ENCODE measurements at places on chromosomes 5 and 9.
A peak's percentile ranks its signal among the peaks of the same experiment; 100 is the strongest.

DNA sequence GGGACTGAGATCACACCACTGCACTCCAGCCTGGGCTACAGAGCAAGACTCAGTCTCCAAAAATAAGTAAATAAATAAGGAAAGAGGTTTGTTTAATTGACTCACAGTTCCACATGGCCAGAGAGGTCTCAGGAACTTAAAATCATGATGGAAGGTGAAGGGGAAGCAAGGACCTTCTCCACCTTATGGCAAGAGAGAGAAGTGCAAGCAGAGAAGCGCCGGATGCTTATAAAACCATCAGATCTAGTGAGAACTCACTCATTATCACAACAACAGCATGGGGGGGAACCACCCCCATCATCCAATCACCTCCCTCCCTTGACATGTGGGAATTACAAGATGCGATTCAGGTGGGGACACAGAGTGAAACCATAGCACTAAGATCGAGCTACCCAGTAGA is 22.8 kb upstream of the RGMB start:
- no peak for DNase-seq

- no peak for DNase-seq
Measured at GRCh38 chr9:99881769-99882168, 24.7 kb upstream of the STX17 start.

DNA sequence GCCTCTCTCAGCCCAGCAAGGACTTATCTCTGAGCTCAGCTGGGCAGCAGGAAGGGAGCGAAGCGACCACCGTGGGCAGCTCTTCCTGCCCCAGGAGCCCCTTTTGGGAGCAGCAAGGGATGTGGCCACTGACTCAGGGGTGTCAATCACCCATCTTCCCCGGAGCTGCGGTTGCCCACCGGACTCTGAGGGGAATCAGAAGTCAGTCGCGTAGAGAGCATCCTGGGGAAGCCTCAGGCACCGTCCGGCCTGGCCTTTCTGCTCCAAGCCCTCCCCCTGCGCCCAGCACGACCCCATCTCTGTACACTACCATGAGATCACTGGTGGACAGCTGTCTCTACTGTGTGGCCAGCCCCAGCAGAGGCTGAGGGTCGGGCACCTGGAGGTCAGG is 24.6 kb downstream of the GFI1B start:
- no peak for DNase-seq

GRCh38 chr5:143383988-143384387 is 19.5 kb downstream of the NR3C1 start:
- DNase-seq = no peak

GRCh38 chr5:177501874-177502678 is 4.7 kb upstream of the PDLIM7 start:
- no peak for DNase-seq

- DNase-seq = no peak
Measured at GRCh38 chr5:75567710-75568109, 43.5 kb upstream of the ANKDD1B start.

- DNase-seq = no peak
Measured at GRCh38 chr9:88680041-88680440, 145.1 kb downstream of the NXNL2 start.

- DNase-seq = no peak
Measured at GRCh38 chr9:354453-354852, 139.8 kb downstream of the DOCK8 start.

- DNase-seq = peak; percentile 39
Measured at GRCh38 chr5:73298772-73299630, 126.0 kb downstream of the TMEM174 start.

- no peak for DNase-seq
Measured at GRCh38 chr5:36662291-36662851, 56.0 kb downstream of the SLC1A3 start.

DNA sequence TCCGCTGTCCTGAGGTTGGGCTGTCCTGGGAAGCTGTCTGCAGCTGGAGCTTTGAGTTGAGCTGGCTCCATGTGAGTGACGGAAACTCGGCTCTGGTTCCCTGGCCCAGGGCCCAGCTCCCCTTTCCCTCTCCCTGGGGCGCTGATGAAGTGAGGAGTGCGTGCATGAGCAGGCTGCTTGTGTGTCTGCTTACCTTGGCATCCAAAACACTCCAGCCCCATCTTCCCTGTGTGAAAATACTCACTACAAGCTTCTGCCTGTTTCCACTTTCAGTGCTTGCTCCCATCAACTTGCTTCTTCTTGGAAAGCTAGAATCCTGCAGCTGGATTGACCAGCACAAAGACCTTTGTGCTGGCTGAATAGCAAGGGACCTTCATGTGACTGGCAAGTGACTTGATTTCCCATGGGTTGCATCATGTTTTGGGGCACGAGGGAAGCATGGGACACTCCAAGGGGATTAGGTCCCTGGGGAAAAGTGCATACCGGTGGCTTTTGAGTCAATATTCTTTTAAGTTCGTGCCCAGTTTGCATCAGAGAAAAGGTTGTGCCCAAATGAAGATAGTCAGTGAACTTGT is 198.1 kb downstream of the GADD45G start:
- DNase-seq = no peak

- DNase-seq = peak; percentile 98
Measured at GRCh38 chr9:129081388-129081904, 535 bp downstream of the DOLPP1 start.

- DNase-seq = no peak
Measured at GRCh38 chr9:9079473-9079872, 1279.9 kb upstream of the DMAC1 start.

DNA sequence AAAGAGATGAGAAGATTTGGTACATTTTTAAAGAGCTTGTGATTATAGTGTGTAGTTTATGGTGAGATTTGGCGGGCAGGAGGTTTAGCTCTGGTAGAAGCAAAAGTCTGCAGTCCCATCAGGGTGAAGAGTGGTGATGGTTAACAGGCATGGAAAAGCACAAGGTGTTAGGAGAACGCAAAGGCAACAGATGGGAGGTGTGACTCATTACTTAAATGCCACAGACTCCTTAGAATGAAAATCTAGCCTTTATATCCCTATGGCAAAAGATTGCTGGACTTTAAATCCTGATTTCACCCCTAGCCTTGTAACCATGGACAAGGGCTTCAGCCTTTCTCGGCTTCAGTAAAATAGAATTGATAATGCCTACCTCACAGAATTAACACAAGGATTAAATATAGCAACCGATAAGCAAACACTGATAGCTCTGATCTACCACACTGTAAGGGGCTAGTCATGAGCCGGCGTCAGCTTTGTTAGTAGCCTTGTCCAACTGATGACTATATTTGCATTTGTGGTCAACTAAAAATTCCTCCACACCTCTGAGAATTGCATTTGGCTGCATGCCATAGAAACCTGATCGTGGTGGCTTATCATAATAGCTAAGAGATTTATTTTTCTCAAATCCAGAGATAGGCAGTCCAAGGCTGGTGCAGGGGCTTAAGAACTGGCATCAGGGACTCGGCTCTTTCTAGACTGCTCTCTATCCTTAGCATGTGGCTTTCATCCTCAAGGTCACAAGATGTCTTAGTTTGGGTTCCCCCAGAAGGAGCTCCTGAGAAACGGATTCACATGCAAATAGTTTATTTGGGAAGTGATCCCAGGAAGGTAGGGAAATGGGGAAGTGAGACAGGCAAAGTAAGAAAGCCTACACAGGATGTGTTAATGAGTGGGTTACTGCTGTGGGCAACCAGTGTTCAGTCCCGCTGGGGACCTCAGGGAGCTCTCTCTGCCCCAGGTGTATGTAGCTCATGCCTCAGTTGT is 19.6 kb downstream of the MFAP3 start:
- no peak for DNase-seq

Measured in GM12892 (cell line).